ENCODE measurements at places on chromosomes 1 and 21.

GRCh38 chr1:56002231-56002630 lies 577.1 kb downstream of the PLPP3 start:
- DNase-seq = no peak

DNA sequence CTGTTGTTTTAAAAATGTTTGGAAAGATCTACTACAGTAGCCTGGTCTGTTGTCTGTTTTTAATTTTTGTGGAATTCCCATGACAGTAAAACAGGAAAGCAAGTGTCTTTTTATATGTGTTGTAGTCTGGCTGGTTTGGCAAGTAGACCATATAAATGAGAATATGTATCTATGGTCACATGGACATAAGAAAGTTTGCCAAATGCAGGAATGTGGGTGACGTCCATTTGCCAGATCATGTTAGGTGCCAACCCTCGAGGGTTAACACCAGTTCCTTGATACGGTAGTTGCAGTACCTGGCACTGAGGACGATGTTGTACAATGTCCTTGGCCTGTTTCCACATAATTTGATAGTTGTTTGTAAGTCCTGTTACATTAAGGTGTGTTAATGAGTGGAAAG lies 6.2 kb downstream of the DAP3 start:
- DNase-seq = no peak

GRCh38 chr1:114558544-114558943 lies 22.9 kb downstream of the BCAS2 start:
- no peak for DNase-seq

DNA sequence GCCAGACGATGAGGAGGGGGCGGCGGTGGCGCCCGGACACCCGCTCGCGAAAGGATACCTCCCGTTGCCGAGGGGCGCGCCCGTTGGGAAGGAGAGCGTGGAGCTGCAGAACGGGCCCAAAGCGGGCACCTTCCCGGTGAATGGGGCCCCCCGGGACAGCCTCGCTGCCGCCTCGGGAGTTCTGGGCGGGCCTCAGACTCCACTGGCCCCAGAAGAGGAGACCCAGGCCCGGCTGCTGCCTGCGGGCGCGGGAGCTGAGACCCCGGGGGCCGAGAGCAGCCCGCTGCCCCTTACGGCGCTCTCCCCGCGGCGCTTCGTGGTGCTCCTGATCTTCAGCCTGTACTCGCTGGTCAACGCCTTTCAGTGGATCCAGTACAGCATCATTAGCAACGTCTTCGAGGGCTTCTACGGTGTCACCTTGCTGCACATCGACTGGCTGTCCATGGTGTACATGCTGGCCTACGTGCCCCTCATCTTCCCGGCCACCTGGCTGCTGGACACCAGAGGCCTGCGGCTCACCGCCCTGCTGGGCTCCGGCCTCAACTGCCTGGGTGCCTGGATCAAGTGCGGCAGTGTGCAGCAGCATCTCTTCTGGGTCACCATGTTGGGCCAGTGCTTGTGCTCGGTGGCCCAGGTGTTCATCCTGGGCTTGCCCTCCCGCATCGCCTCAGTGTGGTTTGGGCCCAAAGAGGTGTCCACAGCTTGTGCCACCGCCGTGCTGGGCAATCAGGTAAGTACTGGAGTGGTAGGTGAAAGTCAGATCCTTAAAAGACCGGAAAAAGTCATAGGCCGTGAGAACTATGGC lies 588 bp downstream of the FLVCR1 start:
- DNase-seq = no peak

DNA sequence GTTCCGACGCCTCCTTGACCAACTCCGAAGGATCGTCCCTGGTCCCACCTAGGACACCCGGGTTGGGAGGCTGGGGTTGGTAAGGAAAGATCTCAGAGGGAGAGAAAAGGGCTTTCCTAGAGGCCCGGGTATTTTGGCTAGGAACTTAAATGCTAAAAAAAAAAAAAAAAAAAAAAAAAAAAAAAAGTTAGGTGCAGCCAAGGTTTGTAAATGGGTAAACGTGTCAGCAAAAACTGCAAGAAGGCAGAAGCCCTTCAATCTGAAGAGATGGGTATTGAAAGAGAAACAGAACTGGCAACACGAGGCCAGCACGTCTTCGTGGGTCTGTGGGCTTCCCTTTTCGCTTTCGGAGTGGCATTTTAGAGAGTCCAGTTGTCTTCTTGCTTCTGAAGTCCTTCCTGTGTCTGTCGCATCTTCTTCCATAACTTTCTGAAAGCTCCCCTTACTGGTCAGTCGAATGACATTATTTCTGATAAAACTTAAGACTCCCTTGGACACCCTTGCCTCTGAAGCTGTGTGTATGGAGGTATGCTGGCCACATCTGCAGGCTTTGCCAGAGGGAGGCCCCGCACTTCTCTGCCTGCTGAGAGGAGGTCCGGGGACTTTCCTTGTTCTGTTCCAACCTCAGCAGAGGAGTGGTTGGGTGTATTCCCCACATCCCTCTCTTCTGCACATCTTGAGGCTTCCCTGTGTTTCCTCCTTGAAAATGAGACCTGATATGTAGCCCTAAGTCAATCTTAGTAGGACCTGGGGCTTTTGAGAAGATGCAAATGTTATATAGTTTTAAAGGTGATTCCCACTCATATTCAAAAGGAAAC lies 745 bp downstream of the RCSD1 start:
- DNase-seq = no peak

- DNase-seq = no peak
These were observed 12.6 kb downstream of the ELF3 start for GRCh38 chr1:202023001-202023433.

DNA sequence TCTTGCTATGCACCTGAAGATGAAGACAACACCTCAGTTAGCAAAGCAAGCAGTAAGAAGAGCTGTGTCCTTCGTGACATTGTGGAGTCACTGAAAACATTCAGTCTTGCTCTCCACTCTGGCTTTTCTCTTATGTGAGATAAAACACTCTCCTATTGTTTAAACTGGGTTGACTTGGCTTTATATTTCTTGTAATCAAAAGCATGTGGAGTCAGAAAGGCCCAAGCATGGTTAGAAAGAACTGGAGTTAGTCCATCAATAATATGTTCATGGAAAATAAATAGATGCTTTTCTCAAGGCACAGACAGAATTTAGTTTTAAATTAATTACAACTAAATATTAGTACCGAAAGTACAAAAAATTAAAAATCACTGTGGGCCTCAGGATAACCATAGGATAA lies 61.7 kb downstream of the UBE2U start:
- no peak for DNase-seq

DNA sequence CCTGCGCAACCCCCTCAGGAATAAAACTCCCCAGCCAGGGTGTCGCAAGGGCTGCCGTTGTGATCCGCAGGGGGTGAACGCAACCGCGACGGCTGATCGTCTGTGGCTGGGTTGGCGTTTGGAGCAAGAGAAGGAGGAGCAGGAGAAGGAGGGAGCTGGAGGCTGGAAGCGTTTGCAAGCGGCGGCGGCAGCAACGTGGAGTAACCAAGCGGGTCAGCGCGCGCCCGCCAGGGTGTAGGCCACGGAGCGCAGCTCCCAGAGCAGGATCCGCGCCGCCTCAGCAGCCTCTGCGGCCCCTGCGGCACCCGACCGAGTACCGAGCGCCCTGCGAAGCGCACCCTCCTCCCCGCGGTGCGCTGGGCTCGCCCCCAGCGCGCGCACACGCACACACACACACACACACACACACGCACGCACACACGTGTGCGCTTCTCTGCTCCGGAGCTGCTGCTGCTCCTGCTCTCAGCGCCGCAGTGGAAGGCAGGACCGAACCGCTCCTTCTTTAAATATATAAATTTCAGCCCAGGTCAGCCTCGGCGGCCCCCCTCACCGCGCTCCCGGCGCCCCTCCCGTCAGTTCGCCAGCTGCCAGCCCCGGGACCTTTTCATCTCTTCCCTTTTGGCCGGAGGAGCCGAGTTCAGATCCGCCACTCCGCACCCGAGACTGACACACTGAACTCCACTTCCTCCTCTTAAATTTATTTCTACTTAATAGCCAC lies 696 bp downstream of the TGFB2 start:
- DNase-seq = no peak

- no peak for DNase-seq
These were observed 8.2 kb downstream of the KRTAP27-1 start for GRCh38 chr21:30329203-30329875.

- no peak for DNase-seq
These were observed 69.7 kb downstream of the CD46 start for GRCh38 chr1:207821464-207822045.

DNA sequence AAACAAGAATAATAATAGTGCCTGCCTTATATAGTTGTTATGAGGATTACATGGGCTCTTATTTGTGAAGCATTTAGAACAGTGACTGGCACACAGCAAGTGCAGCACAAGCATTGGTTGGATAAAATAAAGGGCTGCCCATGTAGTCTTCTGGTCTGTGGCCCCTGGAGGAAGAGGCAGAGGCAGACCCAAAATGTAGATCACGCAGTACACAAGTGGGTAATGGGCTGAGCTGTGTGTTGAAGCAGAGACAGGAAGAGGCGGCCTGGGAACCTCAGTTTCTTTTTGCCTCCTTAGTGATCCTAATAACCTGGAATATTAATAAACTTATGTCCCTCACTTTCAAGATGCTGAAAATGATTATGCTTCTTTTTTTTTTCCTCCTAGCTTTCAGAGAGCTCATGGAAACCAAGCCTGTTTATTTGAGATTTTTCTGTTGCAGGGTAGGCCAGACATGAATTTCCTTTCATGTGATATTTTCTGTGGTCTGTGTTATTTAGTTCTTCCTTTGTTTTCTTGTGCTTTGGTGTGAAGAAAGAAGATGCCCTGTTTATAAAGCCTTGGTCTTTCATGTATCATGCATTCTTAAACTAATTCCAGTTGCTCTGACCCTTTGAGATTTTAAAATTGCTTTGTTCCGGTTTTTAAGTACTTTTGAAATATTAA lies 42.5 kb downstream of the LRRC8D start:
- no peak for DNase-seq

- no peak for DNase-seq
These were observed 35.8 kb downstream of the LGR6 start for GRCh38 chr1:202229376-202229775.

GRCh38 chr1:73781251-73781650 lies 416.7 kb downstream of the LRRIQ3 start:
- no peak for DNase-seq

- no peak for DNase-seq
These were observed 23.0 kb upstream of the KANK4 start for GRCh38 chr1:62342270-62342669.

DNA sequence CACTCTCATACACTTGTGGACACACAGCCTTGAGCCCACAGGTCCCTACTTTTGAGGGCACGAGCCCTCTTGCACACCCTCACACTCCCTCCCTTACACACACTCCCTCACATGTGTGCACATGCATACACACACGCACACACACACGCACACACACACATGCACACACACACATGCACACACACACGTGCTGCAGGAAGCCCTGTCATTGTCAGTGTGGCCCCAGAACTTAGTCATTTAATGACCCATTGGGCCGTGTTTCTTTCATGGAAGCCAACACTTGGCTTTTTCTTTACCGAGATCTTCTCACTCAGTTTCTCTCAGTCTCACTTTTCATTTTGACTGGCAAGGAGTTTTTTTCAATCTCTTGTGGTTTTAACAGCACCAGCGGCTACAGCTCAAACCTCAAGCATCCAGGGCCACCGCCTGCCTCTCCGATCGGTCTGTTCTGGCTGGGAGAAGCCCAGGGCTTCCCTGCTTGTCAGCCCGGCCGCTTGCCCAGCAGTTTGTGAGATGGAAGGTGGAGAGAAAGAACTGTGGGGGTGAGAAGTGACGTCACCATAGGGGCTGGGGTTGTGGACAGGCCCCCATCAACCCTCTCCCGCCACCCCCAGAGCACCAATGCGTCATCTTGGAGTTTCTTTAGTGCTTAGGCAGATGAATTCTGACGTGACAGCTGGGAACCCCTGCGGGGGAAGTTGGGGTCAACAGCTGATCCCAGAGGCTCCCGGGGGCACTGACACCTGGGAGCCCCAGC lies 15.8 kb upstream of the TNFRSF8 start:
- no peak for DNase-seq

DNA sequence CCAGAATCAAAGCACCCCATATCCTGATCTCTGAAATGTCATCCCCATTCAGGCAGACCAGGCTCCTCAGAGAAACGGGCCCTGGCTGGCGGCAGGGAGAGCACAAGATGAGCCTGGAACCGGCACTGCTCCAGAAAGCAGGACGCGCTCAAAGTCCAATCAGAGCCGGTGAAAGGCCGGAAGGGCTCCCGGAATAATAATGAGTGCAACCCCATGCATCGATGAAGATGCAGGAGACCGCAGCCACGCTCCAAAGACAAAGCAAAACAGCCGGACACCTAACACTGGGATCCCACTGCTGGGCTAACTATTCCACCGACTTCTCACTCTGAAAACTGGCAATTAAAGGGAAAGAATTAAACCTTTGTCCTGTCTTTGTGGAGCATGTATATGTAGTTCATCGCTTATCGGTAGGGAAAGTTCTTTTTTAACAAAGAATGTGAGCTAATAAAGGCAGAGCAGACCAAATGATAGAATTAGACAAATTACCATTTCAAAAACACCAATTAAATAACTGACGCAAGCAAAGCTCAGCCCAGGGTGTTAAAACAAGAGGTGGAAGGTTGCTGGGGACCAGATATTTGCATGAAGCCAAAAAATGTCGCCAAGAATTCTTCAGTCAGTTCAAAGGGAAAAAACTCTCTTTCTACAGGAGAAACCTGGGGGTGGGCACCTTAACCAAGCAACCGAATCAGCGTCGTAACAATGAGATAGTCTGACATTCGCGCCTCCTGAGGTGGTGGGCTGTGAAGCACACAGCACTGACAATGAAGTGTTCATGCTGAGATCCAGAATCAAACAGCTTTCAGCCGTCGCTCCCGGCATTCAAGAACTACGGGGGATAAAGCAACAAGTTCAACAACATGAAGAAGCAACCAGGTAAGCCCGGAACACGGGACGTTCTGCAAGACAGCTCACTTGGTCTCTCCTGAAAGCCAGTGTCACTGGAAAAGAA lies 95.2 kb downstream of the NPHP4 start:
- no peak for DNase-seq

DNA sequence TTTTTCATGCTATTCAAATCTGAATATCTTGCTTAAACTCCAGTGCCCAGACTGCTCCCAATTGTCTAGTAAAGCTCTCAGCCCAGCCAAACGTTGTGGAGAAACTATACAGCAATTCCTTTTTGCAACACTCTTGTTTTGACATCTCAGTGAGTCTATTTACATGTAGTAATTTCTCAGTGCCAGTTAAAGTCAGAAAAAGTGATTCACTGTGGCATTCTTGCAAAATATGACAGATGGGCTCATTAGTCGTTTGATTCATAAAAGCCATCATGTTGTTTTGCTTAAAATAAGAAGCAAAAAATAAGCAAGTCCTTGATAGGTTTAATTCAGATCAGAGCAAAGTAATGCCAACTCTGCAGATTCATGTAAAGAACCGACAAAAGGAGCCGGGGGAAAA lies 20.7 kb upstream of the TMPRSS15 start:
- DNase-seq = no peak

DNA sequence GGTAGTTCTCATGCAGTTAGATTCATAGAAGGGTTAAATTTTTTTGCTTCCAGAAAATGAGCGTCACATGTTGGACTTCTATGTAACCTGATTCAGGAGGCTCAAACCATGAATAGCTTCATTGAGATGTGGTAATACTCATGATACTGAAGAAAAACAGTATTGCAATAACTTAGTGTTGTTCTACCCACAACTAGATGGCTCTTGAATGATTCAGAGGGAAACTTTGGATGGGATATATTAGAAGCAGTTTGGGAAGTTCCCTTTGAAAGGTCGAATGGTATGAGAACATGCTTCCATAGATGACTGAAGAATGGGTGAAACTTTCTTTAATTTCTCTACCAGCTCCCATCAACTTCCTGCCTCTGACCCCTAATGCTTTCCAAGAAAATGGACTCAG lies 211.7 kb upstream of the PTGFR start:
- DNase-seq = no peak

- DNase-seq = no peak
These were observed 39.8 kb downstream of the HTR6 start for GRCh38 chr1:19704247-19705113.

GRCh38 chr21:36877741-36878140 lies 88.7 kb downstream of the HLCS start:
- no peak for DNase-seq
